ENCODE measurements at places on chromosomes 2 and 18.

GRCh38 chr2:5609201-5609600 lies 83.0 kb upstream of the SOX11 start:
- no peak overlapping the region for H3K4me3 ChIP-seq
- no peaks in the 10 kb centered on the region for H3K4me1 ChIP-seq
- DNase-seq, result no peak
- H3K36me3 ChIP-seq, result no peaks in the 10 kb centered on the region
- H3K27me3 ChIP-seq, result no peaks in the 10 kb centered on the region

- H3K4me3 ChIP-seq, result no peak overlapping the region
- H3K4me1 ChIP-seq, result no peaks in the 10 kb centered on the region
- H3K36me3 ChIP-seq, result no peaks in the 10 kb centered on the region
- no peaks in the 10 kb centered on the region for H3K27me3 ChIP-seq
- H3K27ac ChIP-seq, result no peak overlapping the region
These were observed 83.7 kb upstream of the GALNT5 start for GRCh38 chr2:157173740-157174184.

GRCh38 chr2:56357655-56358295 lies 174.0 kb downstream of the CCDC85A start:
- H3K27ac ChIP-seq, result no peak overlapping the region
- no peak for DNase-seq
- no peaks in the 10 kb centered on the region for H3K27me3 ChIP-seq
- H3K36me3 ChIP-seq, result no peaks in the 10 kb centered on the region

DNA sequence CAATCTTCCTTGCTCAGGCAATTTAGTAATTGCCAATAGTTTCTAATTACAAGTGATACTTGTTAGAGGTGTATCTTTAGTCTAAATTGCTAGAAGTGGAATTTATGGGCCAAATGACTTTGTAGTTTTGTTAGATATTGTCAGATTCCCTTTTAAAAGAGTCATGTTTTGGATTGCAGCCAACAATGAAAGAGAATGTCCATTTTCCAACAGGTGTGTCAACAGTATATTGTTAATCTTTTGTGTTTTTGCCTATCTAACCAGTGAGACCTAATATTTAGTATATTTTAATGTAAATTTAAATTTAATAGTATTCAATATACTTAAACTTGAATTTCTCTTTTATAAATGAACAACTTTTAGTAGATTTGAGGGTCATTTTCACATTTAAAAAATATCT lies 259.4 kb upstream of the ETAA1 start:
- no peaks in the 10 kb centered on the region for H3K4me1 ChIP-seq
- no peaks in the 10 kb centered on the region for H3K36me3 ChIP-seq
- no peak for DNase-seq
- H3K27me3 ChIP-seq, result no peaks in the 10 kb centered on the region

GRCh38 chr18:61448316-61448715 lies 115.1 kb downstream of the CDH20 start:
- H3K27me3 ChIP-seq, result no peaks in the 10 kb centered on the region
- no peak for DNase-seq
- H3K36me3 ChIP-seq, result no peaks in the 10 kb centered on the region
- H3K27ac ChIP-seq, result no peak overlapping the region
- no peak overlapping the region for H3K4me3 ChIP-seq

DNA sequence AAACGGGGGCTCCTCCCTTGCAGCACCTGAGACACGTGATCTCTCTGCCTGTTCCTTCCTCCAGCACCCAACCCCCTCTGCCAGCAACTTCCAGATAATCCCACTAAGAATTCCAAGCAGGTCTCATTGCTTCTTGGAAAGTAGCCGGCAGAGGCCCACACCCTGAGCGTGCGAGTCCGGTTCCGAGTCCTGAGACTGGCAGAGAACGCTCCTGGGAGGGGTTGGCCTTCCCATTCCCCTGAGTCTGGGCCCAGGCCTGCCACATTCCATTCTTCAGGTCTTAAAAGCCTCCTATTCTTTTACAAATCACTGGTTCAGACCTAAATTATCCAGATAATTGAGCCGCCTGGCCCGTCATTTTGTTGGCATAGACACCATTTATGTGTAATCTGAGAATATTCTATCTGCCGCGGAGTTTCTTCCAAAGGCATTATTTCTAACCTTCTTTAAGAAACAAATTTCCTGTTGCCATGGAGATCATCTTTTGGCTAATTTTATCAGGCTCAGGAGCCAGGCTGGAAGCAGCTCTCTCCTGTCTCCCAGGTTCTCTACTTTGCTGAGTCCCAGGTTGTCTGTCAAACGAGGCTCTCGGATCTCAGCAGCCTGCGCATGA lies 165.4 kb downstream of the MYCN start:
- H3K27ac ChIP-seq, result no peak overlapping the region
- H3K4me3 ChIP-seq, result no peak overlapping the region
- H3K27me3 ChIP-seq, result no peaks in the 10 kb centered on the region
- no peaks in the 10 kb centered on the region for H3K36me3 ChIP-seq

DNA sequence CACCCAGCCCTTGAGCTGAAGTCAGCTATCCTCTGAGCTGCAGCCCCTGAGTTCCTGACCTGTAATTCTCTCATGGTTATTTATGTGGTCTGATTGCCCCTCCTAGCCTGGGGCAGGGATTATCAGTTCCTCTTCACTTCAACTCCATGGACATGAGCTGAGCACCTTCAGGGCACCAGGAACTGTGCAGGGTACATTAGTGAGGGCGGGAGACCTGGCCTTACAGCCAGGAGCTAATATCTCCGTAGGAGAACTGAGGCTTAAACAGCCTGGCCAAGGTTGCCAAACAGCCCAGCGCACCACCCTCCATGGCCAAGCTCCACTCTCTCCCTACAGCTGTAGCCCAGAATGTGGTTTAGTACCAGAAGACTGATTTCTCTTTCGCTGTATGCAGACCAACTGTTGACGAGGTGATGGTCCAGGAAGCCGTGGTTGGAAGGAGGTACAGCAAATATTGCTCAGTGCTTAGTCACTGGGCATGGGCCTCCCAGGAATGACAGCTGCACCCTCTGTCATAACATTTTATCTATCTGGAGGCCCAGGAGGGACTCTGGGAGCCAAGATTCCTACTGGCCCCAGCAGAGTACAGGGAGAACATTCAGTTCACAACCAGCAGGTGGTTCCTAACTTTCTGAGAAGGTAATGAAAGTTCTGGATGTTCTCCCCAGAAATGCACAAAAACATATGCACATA lies 228.7 kb upstream of the SIX2 start:
- no peak overlapping the region for H3K27ac ChIP-seq
- no peaks in the 10 kb centered on the region for H3K36me3 ChIP-seq
- H3K27me3 ChIP-seq, result no peaks in the 10 kb centered on the region
- no peak for DNase-seq

GRCh38 chr2:189421644-189422043 lies 19.6 kb upstream of the WDR75 start:
- H3K4me3 ChIP-seq, result no peak overlapping the region
- no peaks in the 10 kb centered on the region for H3K27me3 ChIP-seq
- no peaks in the 10 kb centered on the region for H3K36me3 ChIP-seq
- no peak for DNase-seq
- no peak overlapping the region for H3K27ac ChIP-seq

- H3K4me1 ChIP-seq, result peaks cover 24% of the 10 kb centered on the region
- H3K36me3 ChIP-seq, result no peaks in the 10 kb centered on the region
- H3K27me3 ChIP-seq, result no peaks in the 10 kb centered on the region
- H3K27ac ChIP-seq, result peak overlapping the region; percentile 99
- H3K4me3 ChIP-seq, result peak overlapping the region; percentile 84
These were observed 864 bp upstream of the XPO1 start for GRCh38 chr2:61538920-61539520.

DNA sequence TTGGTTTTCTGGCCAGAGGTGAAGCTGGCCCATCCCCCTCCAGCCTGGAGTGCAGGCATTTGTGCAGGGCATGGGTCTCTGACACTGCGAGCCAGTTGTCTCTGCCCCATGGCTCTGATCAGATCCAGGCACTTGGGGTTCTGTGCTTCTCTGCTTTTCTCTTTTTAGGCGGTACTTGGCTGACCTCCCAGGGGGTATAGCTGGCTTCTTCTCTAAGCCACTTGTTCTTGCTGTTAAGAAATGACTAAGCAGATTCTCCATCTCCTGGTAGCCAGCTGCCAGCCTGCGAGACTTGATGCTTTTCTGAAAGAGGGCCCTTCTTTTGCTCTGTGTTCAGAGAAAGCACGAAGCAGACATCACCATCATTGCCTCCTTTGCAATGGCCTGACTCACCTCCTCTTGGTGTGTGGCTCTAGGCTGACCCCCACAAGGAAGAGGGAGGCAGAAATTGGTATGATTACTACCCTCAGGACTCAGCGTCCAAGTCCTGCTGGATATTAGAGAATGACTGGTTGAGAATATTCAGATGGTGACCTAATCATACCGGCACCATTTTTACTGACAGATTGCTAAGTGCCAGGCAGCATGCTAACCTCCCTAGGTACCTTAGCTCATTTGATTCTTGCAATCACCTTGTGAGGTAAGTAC lies 32.7 kb downstream of the TNP1 start:
- no peaks in the 10 kb centered on the region for H3K36me3 ChIP-seq
- no peaks in the 10 kb centered on the region for H3K27me3 ChIP-seq
- no peak overlapping the region for H3K27ac ChIP-seq
- no peak for DNase-seq

DNA sequence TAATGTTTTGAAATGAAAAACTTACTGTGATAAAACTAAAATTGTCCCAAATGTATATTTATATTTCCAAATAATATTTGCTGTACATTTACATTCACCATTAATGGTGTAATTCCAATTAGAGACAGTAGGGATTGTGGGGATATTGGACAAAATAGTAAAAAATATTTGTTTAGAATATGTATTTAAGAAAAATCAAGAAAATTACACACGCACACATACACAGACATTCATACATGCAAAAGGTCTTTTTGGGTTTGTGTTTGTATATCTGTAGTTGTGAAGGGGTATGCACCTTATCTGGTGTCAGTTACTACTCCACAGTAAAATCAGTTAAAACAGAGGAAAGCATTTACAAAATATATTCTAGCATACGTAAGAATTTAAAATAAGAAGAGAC lies 435.9 kb upstream of the ZNF804A start:
- H3K27me3 ChIP-seq, result no peaks in the 10 kb centered on the region
- no peak overlapping the region for H3K27ac ChIP-seq
- no peaks in the 10 kb centered on the region for H3K36me3 ChIP-seq

- no peaks in the 10 kb centered on the region for H3K27me3 ChIP-seq
- H3K4me3 ChIP-seq, result no peak overlapping the region
- H3K4me1 ChIP-seq, result no peaks in the 10 kb centered on the region
- H3K36me3 ChIP-seq, result no peaks in the 10 kb centered on the region
These were observed 206.0 kb downstream of the ZNF521 start for GRCh38 chr18:25145731-25146511.

All from CD8-positive, alpha-beta memory T cell (primary cell).